ENCODE measurements at places on chromosomes 3 and 15. TPM values are rescaled to one million over a fixed set of nuclear protein-coding genes. Genes with fewer than 3 reads are reported as not detected.

MAP1A gene
- 0.76 TPM for total RNA-seq

NOP10 gene
- total RNA-seq, result 328 TPM

FAM162A gene
- 106 TPM for total RNA-seq

CLDN16 gene
- total RNA-seq, result not detected

GP9 gene
- not detected for total RNA-seq

NMB gene
- 4.0 TPM for total RNA-seq

TPM1 gene
- 8.0 TPM for total RNA-seq

TRPM1 gene
- total RNA-seq, result not detected

AAGAB gene
- 59.2 TPM for total RNA-seq

SLC38A3 gene
- total RNA-seq, result 0.29 TPM

TAGLN3 gene
- 0.57 TPM for total RNA-seq

VIPR1 gene
- total RNA-seq, result 3.3 TPM

P2RY1 gene
- total RNA-seq, result 0.38 TPM

UPK1B gene
- total RNA-seq, result not detected

ASB14 gene
- total RNA-seq, result not detected

NTRK3 gene
- total RNA-seq, result not detected

TMOD2 gene
- 5.7 TPM for total RNA-seq

Data from activated CD8-positive, alpha-beta memory T cell treated with anti-CD3 and anti-CD28 coated beads for 36 hours (primary cell).